ENCODE measurements at places on chromosomes 16 and 17.

DNA sequence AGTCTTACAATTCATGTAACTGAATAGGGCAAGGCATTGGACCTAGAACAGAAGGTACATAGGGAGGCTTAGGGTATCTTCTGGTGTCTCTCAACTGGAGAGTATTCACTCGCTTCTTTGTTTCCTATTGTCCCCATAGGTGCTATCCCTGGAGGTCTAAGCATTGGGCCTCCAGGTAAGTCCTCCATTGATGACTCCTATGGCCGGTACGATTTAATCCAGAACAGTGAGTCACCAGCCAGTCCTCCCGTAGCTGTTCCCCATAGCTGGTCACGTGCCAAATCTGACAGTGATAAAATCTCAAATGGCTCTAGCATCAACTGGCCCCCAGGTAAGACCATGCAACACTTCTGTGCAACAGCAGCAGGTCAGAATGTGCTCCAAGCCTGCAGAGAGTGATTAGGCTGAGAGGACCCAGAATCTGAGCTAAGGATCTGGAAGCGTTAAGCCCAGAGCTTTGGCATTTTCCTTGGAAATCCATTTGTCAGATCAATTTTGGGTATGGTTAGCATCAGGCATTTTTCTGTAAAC is 35.7 kb downstream of the TMC6 start:
- DNase-seq: no peak

DNA sequence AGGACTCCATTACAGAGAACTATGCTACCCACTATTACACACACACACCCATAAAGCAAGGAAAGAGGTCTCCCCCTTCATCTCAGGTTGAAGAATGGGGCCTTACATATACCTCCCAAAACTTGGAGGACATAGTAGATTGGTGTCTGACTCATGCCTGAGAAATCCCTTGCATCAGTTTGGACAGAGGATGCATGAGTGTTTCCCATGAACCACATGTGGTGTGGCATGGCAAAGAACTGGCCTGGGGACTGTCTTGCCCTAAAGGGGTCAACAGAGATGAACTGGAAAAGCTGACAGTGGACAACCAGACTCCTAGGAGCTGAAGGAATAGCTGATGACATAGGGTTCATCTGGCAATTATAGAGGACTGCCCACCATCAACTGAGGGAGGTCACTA is 54.0 kb downstream of the DYNLRB2 start:
- DNase-seq: no peak

- DNase-seq: no peak
These were observed 137.9 kb downstream of the CDH11 start for GRCh38 chr16:64983963-64984362.

DNA sequence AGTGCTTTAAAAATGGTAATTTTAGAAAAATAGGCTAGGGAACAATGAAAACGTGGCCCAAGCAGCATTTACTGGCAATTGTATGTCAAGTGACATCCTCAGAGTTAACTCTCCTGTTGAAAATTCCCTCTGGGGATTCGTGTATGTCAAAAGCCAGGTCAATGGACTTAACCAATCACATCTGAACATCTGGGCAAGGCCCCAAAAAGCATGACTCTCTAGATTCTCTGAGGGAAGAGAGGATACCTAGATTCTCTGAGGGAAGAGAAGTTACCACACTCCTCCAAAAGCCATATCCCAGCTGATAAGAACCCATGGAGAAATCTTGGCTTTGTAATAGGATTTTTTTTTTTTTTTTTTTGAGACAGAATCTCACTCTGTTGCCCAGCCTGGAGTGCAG is 23.5 kb downstream of the NFE2L1 start:
- DNase-seq: no peak

DNA sequence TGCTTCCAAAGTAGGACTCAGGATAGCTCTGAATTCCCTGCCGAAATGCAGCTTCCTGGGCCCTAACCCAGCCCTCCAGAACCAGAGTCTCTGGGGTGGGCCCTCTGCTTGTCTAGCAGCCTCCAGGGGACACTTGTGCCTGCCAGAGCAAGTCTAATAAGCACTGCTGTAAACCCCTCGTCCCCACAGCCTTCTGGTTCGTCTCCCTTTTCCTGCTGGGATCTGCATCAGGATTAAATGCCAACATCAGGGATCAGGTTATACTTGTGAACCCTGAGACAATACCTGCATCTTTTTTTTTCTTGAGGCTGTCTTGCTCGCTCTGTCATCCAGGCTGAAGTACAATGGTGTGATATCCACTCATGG is 282.0 kb downstream of the SEC14L1 start:
- no peak for DNase-seq

All from activated T-cell treated with anti-CD3 and anti-CD28 coated beads for 24 hours (primary cell).